ENCODE measurements at places on chromosomes 1 and 21. TPM values are rescaled to one million over a fixed set of nuclear protein-coding genes. Genes with fewer than 3 reads are reported as not detected.

DNA sequence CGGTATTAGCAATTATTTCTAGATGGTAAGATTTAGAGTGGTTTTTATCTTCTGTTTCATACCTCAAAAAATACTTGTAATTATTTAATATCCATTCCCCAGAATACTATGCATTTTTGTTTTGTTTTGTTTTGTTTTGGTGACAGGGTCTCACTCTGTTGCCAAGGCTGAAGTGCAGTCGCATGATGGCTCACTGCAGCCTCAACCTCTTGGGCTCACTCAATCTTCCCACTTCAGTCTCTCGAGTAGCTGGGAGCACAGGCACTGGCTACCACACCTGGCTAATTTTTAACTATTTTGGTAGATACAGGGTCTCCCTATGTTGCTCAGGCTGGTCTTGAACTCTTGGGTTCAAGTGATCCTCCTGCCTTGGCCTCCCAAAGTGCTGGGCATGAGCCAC lies 252.7 kb downstream of the AKT3 start:
- no peaks in the 10 kb centered on the region for H3K27me3 ChIP-seq
- H3K4me1 ChIP-seq = no peaks in the 10 kb centered on the region
- no peak overlapping the region for H3K27ac ChIP-seq
- no peak for DNase-seq
- no peak overlapping the region for H3K4me3 ChIP-seq

GRCh38 chr1:175824079-175824478 lies 80.7 kb upstream of the TNR start:
- no peak overlapping the region for H3K27ac ChIP-seq
- no peaks in the 10 kb centered on the region for H3K4me1 ChIP-seq
- no peak for DNase-seq
- no peaks in the 10 kb centered on the region for H3K36me3 ChIP-seq
- no peak overlapping the region for H3K4me3 ChIP-seq

GRCh38 chr21:46215436-46216131 lies 13.0 kb downstream of the LSS start:
- no peaks in the 10 kb centered on the region for H3K27me3 ChIP-seq
- DNase-seq = peak; percentile 50
- H3K36me3 ChIP-seq = no peaks in the 10 kb centered on the region
- no peak overlapping the region for H3K27ac ChIP-seq
- no peak overlapping the region for H3K4me3 ChIP-seq
- no peaks in the 10 kb centered on the region for H3K4me1 ChIP-seq

DNA sequence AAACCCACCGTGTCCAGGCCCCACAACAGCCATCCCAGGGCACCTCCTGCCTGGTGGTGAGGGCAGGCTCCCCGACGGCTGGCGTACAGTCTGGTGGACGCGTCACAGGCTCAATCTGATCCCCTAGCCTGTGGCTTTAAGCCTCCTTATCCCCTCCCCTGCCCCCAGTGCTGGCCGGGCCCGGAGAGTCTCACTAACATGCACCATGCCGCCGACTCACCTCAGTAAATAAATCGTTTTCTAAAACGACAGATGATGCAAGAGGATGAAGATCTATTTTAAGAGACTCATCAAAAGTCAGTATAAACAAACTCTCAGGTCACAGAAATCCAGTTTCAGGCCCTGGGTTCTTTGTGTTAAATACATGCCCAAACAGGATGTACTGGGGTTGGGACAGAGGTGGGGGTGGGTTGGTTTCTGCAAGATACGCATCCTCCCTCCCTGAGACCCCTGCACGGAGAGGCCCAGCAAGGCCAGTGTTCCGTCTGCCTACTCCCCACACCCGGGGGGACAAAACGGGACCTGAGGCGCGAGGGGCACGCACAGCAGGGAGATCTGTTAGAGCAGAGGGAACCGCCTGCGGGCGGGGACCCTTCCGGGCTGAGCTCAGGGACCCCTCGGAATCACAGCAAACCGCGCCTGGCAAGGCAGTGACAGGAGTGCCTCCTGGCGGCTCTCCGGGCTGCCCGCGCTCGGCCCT lies 3.1 kb downstream of the PANK4 start:
- no peak overlapping the region for H3K27ac ChIP-seq
- H3K27me3 ChIP-seq = no peaks in the 10 kb centered on the region

GRCh38 chr1:113835686-113836290 lies 23.5 kb upstream of the RSBN1 start:
- no peaks in the 10 kb centered on the region for H3K36me3 ChIP-seq
- H3K27me3 ChIP-seq = no peaks in the 10 kb centered on the region

Gene PTGER3
- total RNA-seq = 193 TPM

- no peak overlapping the region for H3K27ac ChIP-seq
- H3K4me3 ChIP-seq = no peak overlapping the region
Measured at GRCh38 chr1:156973417-156973816, 53.0 kb downstream of the LRRC71 start.

GRCh38 chr1:214793708-214794107 lies 190.7 kb downstream of the CENPF start:
- DNase-seq = no peak
- no peaks in the 10 kb centered on the region for H3K36me3 ChIP-seq
- H3K27ac ChIP-seq = no peak overlapping the region
- no peaks in the 10 kb centered on the region for H3K27me3 ChIP-seq
- H3K4me3 ChIP-seq = no peak overlapping the region

Gene MRTO4
- 35.4 TPM for total RNA-seq

GRCh38 chr1:151048645-151049032 lies 1.1 kb downstream of the C1orf56 start:
- H3K4me1 ChIP-seq = no peaks in the 10 kb centered on the region
- H3K36me3 ChIP-seq = peaks cover 6% of the 10 kb centered on the region
- no peaks in the 10 kb centered on the region for H3K27me3 ChIP-seq
